A549 treated with CORT108297 at 1 μM for 4 hours (cell line): ENCODE measurements at places on chromosomes 7 and 10. TPM values are rescaled to one million over a fixed set of nuclear protein-coding genes. Genes with fewer than 3 reads are reported as not detected.

Gene ADRB1
- total RNA-seq: 0.59 to 0.94 TPM (median 0.78 TPM) in 5 replicates

Gene UNCX
- total RNA-seq: 0.03 to 0.22 TPM (median 0.06 TPM) in 4 of 5 replicates, not detected in the other

Gene AKR1C8
- total RNA-seq: 0.09 to 0.42 TPM (median 0.15 TPM) in 4 of 5 replicates, not detected in the other

Gene OR2A5
- total RNA-seq: not detected in 5 replicates

Gene HYAL4
- not detected in 5 replicates for total RNA-seq

Gene ABCA13
- total RNA-seq: 0.01 to 0.16 TPM (median 0.08 TPM) in 5 replicates

Gene NANOS1
- total RNA-seq: 1.6 to 3.2 TPM (median 2.9 TPM) in 5 replicates

Gene STRA8
- not detected in 5 replicates for total RNA-seq

Gene OR2A2
- not detected in 5 replicates for total RNA-seq

Gene DRGX
- 0.06 to 0.09 TPM in 2 of 5 replicates, not detected in the others for total RNA-seq

Gene MET
- total RNA-seq: 72.3 to 102 TPM (median 90.9 TPM) in 5 replicates

Gene RHOBTB1
- 6.4 to 8.6 TPM (median 8.1 TPM) in 5 replicates for total RNA-seq
